ENCODE measurements at places on chromosomes 6 and 20.
A peak's percentile ranks its signal among the peaks of the same experiment; 100 is the strongest.

GRCh38 chr6:143782481-143782880, 60.7 kb upstream of the LTV1 start:
- DNase-seq, result no peak

GRCh38 chr20:32541323-32542258, 43.5 kb downstream of the NOL4L start:
- DNase-seq, result no peak

- DNase-seq, result no peak
Observed at GRCh38 chr20:64145458-64146300, 18.6 kb upstream of the MYT1 start.

DNA sequence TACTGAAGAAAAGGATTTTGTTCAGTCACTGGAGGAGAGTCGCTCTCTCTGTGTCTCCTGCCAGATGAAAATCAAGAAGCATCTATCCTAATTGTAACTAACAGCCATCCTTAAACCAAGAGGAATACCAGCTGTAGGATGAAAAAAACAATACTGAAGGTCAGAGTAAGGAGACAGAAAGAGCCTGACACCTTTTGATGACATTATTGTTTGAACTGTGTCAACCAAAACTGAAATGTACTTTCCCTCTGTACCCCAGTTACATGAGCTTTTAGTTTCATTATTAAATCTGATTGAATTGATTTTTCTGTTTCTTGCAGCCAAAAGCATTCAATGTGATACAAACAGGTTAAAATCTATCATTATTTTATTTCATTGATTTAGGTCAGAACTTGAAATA, 17.2 kb upstream of the BTBD9 start:
- DNase-seq, result no peak

DNA sequence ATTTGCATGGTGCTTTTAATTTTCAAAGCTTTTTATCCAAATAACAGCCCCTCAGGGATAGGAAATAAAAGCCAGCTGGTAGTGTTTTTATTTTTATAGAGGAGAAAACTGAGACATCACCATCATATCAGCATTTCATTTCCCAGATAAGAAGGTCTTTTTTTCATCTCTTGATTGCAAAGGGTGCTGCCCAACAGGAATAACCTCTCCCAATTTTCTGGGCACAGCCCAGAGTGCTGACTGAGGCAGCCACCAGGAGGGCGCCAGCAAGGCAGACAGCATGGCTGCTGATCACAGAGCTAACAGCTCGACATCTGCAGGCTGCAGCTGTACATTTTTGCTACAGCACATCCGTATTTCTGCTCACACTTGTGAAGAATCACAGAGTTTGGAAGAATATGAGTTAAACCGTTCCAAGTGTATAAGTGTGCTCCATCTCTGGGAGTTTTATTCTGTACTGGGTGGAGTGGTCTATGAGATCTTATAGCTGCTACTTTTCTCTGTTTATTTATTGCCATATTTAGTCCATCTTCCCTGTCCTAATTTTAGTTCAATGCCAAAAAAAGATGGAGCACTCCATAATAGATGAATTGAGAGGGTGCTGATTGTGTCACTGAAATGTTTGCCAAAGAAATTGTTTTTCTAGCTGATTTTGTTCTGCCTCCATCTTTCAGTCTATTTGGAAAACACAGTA, 85.5 kb upstream of the C20orf144 start:
- peak; percentile 93 for DNase-seq

DNA sequence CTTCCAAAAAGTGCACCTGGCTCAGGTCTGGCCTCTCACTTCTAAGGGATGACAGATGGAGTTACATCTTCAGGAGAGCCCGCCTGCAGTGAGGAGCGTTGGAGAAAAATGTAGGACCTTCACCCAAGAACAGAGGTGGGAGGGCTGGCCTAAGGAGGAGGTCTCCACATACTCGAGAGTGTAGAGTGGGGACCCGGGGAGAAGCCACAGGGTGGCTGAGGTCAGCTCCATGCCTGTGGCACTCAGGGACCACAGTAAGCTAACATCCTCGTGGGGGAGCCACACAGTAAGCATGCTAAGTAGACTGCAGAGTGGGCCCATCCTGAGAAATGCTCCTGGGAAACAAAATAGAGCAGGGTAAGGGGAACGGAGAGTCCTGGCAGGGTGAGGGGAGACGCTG, 24.0 kb downstream of the AAR2 start:
- no peak for DNase-seq

GRCh38 chr20:10987651-10988383, 314.0 kb upstream of the JAG1 start:
- no peak for DNase-seq

GRCh38 chr6:134873500-134874388, 76.2 kb downstream of the ALDH8A1 start:
- no peak for DNase-seq

- DNase-seq, result no peak
Observed at GRCh38 chr20:57868310-57868709, 158.5 kb upstream of the PMEPA1 start.

DNA sequence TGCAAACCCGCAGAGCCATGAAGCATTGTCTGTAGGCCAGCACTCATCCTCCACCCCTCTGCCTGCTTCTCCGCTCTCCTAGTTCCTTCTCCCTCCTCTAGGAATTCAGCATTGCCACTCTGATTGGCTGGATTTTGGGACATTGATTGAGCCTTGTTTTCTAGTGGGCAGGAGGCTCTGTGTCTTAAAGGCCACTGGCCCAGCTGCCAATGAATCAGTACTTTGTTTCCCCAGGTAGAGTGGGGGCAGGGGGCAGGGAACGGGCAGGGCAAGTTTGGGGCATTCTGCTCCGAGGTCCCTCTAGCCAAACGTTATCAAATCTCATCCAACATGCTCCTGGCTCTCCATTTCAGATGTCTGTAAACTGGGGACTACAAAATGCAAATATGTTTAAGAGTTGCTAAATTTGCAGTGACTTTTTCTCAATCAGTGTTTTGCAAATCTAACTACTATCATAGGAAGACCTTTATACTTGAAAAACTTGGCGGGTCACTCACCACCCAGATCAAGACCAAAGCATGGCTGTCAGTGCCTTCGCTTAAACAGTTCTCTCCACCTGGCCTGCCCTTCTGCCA, 10.4 kb upstream of the BPI start:
- DNase-seq, result no peak
